Fibroblast of skin of back (primary cell): ENCODE measurements at places on chromosomes 7 and 10.

DNA sequence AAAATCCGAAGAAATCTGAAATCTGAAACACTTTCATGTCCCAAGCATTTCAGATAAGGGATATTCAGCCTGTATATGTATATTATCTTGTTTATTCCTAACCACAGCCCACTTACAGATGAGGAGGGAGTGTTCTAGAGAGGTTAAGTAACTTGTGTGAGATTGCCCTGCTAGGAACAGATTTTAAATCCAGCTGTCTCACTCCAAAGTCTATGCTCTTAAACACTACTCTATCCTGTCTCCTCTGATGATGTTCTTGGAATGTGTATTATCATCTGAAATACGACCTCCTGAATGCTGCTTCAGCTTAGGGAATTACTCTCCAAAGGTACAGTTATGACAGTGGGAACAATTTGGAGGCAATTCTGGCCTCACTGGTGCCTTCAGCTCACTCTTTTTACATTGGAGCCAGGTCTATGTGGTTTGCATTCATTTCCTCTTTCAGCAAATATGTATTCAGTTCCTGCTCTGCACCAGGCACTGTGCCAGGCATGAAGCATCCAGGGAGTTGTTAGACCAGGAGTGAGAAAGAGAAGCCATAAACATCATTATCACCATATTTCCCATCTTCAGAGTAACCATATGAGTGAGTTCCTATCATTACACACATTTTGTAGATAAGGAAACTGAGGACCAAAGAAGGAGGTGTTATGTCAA lies 70.2 kb downstream of the NOC3L start:
- DNase-seq: peak; percentile 80

DNA sequence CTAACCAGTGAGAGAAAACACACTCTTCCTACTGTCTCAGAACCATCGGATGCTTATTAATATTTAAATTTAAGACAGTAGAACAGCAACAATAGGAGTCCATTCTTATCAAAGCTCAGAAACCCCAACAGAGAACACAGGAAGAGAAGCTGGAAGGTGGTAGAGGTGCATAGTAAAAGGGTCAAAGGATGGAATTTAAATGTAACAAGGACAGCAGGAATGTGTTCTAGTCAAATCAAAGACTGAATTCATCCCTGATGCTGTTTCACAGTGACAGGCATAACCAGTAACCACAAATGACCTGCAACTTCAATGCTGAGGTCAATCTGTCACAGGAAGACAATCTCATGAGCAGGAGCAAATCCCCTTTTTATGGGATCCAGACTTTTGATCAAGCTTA lies 1259.7 kb downstream of the XPNPEP1 start:
- DNase-seq: no peak

GRCh38 chr7:102434039-102434486 lies 688 bp downstream of the ORAI2 start:
- DNase-seq: no peak

- no peak for DNase-seq
These were observed 81.0 kb downstream of the KIAA1549 start for GRCh38 chr7:138900035-138900828.

GRCh38 chr10:124646483-124647352 lies 97.5 kb downstream of the FAM53B start:
- peak; percentile 55 for DNase-seq

GRCh38 chr10:24513155-24513554 lies 210.5 kb downstream of the ARHGAP21 start:
- DNase-seq: peak; percentile 42

- DNase-seq: no peak
These were observed 60.5 kb downstream of the PWWP2B start for GRCh38 chr10:132457328-132458070.

GRCh38 chr10:15245530-15245929 lies 77.0 kb upstream of the NMT2 start:
- peak; percentile 8 for DNase-seq

GRCh38 chr7:27963056-27963455 lies 217.5 kb downstream of the JAZF1 start:
- no peak for DNase-seq

DNA sequence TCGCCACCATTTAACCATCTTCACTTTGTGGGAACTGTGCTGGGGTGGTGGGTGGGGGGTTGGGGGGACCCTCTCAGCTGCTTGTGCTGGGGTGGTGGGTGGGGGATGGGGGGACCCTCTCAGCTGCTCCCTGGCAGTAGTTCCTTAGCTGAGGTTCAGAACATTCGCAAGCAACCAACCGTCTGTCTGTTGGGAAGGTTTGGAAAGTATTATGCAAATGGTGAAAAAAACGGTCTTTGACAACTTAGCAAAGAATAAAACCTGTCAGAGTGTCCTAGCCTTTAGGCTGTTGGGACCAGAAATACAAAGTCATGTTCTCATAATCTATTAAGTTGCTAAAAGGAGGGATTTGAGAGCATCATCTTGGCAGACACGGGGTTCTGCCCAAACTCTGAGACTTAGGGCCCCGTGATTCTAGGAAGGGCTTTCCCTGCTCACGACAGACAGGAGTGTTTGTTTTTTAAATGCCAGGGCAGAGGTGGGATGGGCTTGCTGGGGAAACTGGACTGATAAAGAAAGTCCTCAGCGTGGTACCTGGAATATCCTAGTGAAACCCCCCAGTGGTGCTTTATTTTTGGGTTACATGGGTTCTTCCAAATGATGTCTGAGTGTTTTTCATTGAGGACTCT lies 14.1 kb upstream of the SRGN start:
- DNase-seq: no peak

DNA sequence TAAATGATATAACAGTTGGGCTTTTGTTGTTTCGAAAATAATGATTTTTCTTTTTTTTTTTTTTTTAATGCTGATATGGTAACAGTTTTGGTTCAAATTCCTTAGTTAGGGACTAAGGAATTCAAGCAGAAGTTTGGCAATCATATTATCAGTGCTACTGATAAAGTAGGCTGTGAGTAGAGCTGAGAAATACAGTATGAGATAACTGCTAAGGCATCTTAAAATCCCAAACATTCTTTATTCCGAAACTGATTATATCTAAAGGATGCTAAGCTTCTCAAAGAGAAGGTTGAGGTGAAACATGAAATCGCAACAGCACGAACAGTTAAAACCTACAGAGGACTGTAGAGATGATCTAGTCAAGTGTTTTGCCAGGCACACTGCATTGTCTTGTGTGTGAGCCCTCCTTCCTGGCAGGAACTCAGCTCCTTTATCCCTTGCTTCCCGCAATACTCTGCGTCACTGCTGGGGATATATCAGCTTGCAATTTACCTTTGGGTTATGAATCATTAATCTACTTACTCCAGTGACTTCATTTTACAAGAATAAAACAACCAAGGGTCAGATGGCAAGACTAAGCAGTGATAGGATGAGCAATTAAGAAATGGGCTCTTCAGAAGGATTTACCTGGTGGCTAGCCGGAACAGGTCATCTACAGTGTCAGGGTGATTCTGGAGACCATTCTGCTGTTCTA lies 36.7 kb downstream of the IRF5 start:
- no peak for DNase-seq

GRCh38 chr10:99412099-99412498 lies 18.3 kb downstream of the GOT1 start:
- no peak for DNase-seq

DNA sequence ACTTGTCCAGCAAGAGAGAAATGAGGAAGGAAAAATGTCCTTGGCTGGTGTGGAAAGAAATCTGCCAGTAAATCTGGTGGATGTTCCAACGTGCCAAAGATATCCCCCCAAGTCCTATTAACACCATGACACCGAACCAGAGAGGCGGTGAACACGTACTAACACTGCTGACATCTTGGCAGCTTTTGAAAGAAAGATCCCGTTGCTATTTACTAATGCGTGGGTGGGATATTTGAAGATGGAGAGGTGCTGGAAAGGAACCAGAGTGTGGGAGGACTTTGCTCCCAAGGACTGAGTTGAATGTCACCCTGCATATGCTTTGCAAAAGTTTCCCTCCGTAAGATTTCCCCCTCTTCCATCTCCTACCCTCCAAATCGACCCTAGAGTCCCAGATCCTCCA lies 7.9 kb downstream of the CCDC3 start:
- no peak for DNase-seq

- no peak for DNase-seq
These were observed 5.3 kb downstream of the VAX1 start for GRCh38 chr10:117132751-117133231.

DNA sequence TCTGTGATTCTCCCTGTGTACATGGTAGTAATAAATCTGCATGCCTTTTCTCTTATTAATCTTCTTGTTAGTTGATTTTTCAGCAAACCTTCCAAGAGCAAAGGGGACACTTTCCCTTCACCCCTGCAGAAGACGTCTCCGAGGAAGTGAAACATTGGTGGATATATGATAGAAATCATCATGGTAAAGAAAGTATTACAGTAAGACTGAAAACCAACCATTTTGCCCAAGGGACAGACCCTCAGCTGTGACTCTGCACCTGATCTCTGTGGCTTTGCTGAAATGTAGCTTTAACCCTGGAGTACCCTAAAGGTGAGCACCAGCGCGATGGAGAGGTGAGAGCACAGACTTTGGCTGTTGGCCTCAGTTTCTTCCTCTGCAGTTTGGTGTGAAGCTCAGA lies 32.8 kb upstream of the MYO3A start:
- DNase-seq: no peak

DNA sequence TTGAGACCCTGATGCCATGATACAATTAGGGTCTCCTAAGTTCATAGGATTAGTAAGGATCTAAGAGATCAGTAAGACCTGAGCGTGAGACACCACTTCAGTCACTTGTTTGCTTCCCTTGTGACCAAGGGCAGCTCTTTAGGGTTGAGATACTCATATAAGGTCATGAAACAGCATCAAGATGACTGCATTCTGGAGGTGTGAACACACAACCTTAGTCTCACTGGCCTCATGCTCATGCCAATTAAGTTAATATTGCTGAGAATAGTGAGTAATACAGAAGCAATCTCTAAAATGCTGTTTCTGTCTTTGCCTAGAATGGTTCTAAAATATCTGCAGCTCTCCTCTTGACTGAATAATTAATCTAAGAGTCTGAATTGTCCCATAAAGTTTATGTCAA lies 39.6 kb upstream of the KLHL7 start:
- peak; percentile 67 for DNase-seq

DNA sequence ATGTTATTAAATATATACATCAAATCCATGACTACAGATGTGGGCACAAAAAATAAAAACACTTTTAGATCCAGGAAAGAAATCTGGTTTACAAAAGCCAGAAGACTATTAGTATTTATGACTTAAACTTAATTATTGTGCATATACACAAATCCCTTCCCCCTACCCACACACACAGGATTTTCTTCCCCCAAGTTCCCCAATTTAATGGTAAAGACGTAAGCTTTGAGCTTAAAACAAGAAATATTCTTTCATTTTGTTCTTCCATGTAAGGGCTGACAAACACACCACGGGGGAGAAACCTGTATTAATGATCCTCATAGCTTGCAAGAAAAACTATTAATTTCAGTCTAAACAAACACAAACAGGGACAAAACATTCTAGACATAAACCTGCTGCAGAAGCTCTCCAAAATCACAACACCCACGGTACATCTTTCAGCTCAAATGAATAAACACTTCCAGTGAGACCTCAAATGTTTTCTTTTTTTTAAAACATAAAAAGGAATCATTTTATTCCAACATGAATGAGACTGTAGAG lies 28.5 kb downstream of the OSBPL3 start:
- DNase-seq: no peak

DNA sequence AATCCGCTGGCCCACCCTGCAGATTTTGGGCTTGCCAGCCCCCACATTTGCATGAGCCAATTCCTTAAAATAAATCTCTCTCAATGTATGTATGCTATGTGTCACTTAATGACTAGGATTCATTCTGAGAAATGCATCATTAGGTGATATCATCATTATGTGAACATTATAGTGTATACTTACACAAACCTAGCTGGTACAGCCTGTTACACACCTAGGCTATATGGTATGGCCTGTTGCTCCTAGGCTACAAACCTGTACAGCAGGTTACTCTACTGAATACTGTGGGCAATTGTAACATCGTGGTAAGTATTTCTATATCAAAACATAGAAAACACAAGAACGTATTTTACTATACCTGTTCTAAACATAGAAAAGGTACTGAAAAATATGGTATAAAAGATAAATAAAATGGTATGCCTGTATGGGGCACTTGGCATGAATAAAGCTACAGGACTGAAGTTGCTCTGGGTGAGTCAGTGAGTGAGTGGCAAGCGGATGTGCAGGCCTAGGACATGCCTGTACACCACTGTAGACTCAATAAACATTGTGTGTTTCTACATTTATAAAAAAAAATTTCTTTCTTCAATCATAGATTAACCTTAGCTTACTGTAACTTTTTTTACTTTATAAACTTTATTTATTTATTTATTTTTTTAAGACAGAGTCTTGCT lies 135.9 kb downstream of the ABCA13 start:
- no peak for DNase-seq

DNA sequence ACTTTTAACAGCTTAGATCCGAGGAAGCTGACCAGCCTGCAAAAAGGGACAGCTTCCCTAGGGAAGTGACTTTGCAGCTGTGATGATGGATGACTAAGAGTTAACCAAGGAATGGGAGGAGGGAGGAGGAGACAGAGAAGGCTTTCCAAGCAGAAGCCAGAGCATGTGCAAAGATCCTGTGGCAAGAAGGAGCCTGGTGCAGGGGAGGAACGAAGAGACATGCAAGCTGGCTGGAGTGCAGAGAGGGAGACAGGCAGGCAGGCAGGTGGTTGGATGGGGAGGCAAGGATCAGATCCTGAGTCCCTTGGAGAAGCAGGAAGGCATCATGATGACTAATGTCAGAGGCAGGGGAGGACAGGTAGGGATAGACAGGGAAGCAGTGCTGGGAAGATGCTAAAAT lies 148.8 kb downstream of the PFKFB3 start:
- peak; percentile 22 for DNase-seq

DNA sequence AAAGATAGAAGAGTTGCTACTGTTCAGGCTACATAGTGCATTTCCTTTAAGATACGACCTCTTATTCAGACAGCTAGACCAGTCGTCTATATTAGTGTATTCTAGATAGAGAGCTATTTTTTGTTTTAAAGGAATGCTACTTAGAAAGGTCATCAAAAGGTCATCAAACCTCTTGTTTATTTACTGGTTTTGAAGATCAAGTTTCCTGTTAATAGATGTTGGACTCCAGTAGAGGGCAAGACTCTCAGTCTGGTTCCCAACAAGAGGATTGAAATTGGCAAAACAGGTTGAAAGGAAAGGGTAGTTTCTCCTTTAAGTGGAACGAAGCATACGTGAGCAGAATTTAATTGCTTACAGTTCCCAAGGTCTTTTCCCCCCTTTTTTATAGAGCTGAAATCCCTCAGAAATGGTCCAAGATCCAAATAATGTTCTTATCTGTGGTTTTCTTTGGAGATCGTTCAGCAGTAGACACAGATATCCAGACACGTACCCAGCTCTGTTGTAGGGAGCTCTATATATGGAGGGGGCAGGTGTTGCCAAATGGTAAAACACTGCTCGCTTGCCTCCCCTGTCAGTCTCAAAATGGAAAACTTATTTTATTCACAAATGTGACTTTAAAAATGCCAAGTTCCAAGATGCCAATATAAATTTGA lies 37.2 kb downstream of the BAMBI start:
- no peak for DNase-seq
